ENCODE measurements at places on chromosomes 6 and 20.

GRCh38 chr20:25039697-25040437, 18.1 kb downstream of the ACSS1 start:
- DNase-seq = no peak

DNA sequence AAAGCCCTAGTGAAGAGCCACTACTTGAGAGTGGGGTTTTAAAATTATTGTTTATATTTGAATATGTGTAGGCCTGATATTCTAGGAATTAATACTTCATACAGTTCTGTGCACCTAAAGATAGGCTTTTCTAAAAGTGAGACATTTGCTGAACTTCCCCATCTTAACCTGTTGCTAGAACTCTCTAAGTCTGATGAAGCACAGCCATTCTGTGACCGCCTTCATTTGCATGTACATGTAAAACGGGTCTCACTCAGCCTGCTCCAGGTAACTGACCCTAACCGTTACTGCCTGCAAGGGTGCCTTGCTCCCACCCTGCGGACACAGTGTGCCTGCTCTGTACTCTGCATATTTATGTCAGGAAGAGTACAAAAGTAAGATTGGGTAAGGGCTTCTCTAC, 44.3 kb upstream of the IRF4 start:
- DNase-seq = no peak

DNA sequence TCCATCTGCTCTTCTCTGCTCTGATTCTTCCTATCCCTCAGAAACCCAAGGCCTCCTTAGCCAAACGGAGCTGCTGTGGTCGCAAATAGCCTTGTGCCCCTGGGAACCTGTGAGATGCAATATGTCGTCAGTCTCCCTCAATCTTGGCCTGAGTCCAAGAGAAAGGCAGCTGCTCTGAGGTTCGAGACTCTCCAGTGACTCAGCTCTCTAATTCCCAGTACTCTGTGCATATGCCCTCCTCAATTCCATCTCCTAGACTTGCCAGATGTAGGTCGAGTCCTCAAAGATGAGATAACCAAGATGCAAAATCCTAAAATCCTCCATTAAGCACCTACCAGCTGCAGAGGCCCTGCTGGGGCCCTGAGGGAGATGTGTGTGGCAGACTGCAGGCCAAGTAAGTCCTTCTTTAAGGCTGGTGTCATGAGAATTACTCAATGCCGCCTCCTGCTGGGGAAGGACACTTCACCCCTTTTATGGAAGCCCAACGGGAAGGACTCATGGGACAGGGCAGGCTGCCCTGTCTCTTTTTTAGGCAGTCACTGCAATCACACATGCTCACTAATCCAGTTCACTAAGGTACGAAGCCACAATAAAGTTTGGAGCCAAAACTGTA, 28.5 kb downstream of the C6orf15 start:
- no peak for DNase-seq

GRCh38 chr6:35443341-35444030, 8.7 kb upstream of the FANCE start:
- DNase-seq = no peak

- DNase-seq = no peak
These were observed 133.9 kb upstream of the NEDD9 start for GRCh38 chr6:11366183-11366933.

- no peak for DNase-seq
These were observed 5.8 kb upstream of the SRXN1 start for GRCh38 chr20:658731-659291.

DNA sequence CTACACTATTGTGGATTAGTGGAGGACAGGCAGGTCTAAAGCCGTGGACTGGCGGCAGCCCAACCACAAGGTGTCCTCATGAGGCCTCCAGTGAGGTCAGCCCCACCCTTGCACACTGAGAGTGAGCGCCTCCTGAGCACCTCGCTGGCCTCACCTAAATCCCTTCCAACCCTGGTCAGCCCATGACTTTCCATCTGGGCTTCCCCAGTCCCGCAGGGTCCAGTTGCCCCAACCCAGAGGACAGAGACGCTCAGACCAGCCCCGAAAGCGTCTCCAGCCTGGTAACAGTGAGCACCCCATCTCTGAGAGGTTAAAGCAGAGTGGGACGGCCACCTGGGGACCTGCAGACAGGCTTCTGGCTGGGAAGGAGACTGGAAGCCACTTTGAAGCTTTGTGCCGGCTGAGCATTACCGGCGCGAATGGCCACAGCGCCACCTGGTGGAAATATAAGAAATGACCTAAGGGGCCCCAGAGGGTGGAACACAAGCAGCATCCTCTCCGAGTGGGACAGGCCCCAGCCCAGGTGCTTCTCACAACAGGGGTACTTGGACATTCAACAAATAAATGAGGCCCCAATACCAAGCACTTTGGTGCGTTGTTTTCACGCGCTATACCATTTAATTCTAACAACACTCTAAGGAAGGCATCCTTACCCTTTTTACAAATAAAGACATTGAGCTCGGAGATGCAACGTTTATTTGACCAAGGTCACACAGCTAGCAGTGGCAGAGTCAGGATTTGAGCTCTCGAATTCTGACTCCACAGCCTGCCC, 65.7 kb upstream of the TOP1 start:
- DNase-seq = peak; percentile 61

DNA sequence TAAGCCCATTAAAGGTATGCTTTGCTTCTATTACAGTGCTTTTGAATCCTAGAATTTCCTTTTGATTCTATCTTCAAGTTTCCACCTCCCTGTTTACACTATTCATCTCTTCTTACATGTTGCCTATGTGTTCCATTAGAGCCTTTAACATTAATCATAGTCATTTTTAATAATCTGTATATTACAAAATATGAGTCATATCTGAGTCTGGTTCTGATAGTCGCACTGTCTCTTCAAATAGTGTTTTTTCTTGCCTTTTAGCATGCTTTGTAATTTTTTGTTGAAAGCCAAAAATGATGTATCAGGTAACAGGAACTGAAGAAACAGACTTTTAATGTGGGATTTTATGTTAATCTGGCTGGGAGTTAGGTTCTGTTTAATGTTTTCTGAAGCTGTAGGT, 68.4 kb downstream of the DNAAF9 start:
- no peak for DNase-seq

DNA sequence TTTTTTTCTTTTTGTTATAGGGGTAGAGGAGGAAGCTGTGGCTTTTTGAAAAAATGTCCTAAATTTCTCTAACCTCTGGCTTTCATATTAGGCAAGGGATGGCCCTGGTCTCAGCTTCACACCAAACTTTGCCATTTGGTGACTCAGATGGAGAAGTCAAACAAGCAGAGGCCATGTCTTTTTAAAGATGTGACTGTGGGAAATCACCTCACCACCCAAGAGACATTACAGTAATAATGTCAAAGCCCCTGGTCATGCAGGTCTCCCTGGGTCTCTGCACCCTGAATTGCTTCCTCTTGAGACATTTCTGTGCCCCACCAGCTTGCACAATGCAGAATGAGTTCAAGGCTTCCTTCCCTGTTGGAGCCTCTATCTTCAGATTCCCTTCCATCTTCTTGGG, 39.5 kb upstream of the ADGRF5 start:
- DNase-seq = no peak

DNA sequence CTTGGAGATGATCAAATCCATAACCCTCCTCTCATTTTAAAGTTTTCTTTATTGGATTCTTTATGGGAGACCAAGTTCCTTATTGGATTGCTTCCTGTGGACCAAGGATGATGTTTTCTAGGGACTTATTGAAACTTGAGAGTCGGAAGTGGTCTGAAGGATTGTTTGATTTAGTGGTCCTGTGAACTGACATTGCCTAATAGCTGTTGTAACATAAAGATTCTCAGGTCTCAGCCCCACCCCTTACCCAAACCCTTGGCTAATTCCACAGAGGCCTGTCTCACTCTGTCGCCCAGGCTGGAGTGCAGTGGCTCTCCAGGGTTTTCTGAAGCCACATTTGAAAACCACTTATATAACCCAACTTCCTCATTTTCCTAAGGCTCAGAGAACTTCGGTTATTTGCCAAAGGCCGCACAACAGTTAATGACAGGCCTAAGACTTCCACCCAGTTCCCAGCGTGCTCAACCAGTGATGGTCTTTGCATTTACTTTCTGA, 77.0 kb downstream of the ATXN1 start:
- no peak for DNase-seq

- DNase-seq = no peak
These were observed 53.3 kb upstream of the EYA4 start for GRCh38 chr6:133187657-133188453.

GRCh38 chr20:5128886-5129285, 2.1 kb downstream of the CDS2 start:
- no peak for DNase-seq

GRCh38 chr20:48962976-48963771, 41.7 kb downstream of the ARFGEF2 start:
- DNase-seq = no peak

DNA sequence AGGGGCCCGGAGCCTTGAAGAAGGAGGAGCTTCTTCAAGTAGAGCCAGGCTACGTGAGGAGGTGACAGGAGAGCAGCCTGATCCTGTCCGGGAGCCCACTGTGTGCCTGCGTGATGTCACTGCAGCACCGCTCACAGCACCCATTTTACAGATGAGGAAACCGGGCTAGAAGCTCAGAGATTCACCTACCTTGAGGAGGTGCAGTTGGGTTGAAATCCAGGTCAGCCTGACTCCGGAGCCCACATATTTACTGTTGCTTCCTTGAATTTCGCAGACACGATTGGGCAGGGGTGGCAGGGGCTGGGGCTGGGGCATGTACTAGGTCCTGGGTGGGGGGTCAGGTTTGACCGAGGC, 12.5 kb downstream of the VSTM2L start:
- DNase-seq = no peak

- DNase-seq = no peak
These were observed 101.6 kb downstream of the PRKN start for GRCh38 chr6:162625846-162626540.

GRCh38 chr6:12355354-12355753, 65.2 kb downstream of the EDN1 start:
- DNase-seq = no peak

GRCh38 chr6:109441069-109441816, 719 bp downstream of the SMPD2 start:
- DNase-seq = no peak

Measured in NCI-H1930 (cell line).